ENCODE measurements at places on chromosomes 6 and 20.

GRCh38 chr6:10099529-10100140, 315.2 kb downstream of the TFAP2A start:
- no peaks in the 10 kb centered on the region for H3K36me3 ChIP-seq
- peaks cover 19% of the 10 kb centered on the region for H3K4me1 ChIP-seq
- H3K27ac ChIP-seq = no peak overlapping the region
- no peaks in the 10 kb centered on the region for H3K27me3 ChIP-seq

GRCh38 chr6:87791029-87791428, 89.0 kb upstream of the AKIRIN2 start:
- H3K4me3 ChIP-seq = no peak overlapping the region
- H3K27ac ChIP-seq = no peak overlapping the region
- no peak for DNase-seq
- peaks cover 23% of the 10 kb centered on the region for H3K27me3 ChIP-seq
- H3K4me1 ChIP-seq = no peaks in the 10 kb centered on the region

GRCh38 chr6:36746251-36746650, 48.6 kb downstream of the RAB44 start:
- H3K27ac ChIP-seq = no peak overlapping the region
- H3K4me1 ChIP-seq = no peaks in the 10 kb centered on the region
- peaks cover 21% of the 10 kb centered on the region for H3K27me3 ChIP-seq
- no peak overlapping the region for H3K4me3 ChIP-seq
- no peaks in the 10 kb centered on the region for H3K36me3 ChIP-seq

- H3K4me3 ChIP-seq = no peak overlapping the region
- H3K27ac ChIP-seq = no peak overlapping the region
- H3K4me1 ChIP-seq = no peaks in the 10 kb centered on the region
Observed at GRCh38 chr20:25139029-25139705, 56.3 kb upstream of the ENTPD6 start.

DNA sequence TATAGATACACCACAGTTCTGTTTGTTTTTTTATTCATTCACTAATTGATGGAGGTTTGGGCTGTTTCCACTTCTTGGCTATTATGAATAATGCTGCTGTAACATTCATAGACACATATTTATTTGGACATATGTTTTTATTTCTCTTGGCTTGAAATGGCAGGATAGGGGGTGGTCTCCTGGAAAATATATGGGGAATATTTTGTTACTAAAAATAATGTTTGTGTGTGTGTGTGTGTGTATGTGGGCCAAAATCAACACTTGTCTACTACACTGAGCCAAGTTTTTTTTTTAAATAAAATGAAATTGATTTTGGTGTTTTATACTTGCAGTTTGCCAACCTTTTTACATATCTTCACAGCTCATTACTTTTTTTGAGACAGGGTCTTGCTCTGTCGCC, 264.4 kb upstream of the SULF2 start:
- DNase-seq = no peak
- no peak overlapping the region for H3K27ac ChIP-seq

DNA sequence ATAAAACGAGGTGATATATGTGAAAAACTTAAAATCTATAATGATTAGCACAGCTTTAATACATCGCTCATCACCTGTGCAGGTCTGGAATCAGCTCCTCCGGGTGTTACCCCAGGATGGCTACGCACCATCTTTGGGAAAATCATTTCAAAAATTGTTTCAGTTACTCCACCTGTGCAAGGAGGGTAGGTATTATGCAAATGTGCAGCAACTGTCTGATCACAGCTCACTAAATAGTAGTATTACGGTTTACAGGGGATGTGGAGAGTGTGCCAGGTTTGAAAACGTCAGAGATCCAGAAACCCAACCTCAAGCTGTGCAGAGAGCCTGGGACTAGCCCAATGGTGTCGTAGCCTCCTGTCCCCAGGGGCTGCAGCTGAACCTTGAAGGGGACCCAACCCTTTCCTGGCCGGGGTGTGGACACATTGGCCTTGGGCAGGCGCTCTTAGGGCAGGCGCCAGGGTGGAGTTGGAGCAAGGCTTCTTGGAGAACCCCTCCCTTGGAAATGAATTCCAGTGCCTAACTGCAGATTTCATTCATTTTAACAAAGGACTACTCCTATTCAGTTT, 24.2 kb upstream of the SGK1 start:
- no peak for DNase-seq
- H3K27ac ChIP-seq = no peak overlapping the region
- no peaks in the 10 kb centered on the region for H3K4me1 ChIP-seq
- no peaks in the 10 kb centered on the region for H3K27me3 ChIP-seq
- no peak overlapping the region for H3K4me3 ChIP-seq
- no peaks in the 10 kb centered on the region for H3K36me3 ChIP-seq

- H3K4me1 ChIP-seq = peaks cover 4% of the 10 kb centered on the region
- DNase-seq = no peak
- H3K27me3 ChIP-seq = no peaks in the 10 kb centered on the region
- no peak overlapping the region for H3K4me3 ChIP-seq
Observed at GRCh38 chr6:56657354-56657753, 14.7 kb upstream of the DST start.

DNA sequence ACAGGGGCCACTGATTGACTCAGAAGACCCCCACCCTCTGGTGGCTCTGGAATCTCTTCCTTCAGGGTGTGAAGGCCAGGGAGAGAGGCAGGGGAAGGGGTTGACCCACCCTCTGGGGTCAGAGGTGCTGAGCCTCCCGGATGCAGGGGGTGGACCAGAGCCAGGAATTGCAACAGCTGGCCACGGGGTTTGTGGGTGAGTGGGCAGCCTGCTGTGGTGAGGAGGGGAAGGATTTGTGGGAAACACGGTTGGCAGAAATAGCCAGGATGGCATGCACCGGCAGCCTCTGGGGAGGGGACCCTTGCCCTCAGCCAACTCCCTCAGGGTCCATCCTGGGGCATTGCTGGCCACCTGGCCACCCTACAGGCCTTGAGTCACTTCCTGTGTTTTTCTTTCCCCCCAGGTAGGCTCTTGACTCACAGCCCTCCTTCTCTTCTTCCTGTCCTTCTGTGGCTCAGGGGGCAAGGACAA, 92.8 kb downstream of the MRPL14 start:
- H3K27ac ChIP-seq = no peak overlapping the region
- no peaks in the 10 kb centered on the region for H3K27me3 ChIP-seq
- DNase-seq = no peak
- H3K4me1 ChIP-seq = peaks cover 11% of the 10 kb centered on the region
- H3K4me3 ChIP-seq = no peak overlapping the region

DNA sequence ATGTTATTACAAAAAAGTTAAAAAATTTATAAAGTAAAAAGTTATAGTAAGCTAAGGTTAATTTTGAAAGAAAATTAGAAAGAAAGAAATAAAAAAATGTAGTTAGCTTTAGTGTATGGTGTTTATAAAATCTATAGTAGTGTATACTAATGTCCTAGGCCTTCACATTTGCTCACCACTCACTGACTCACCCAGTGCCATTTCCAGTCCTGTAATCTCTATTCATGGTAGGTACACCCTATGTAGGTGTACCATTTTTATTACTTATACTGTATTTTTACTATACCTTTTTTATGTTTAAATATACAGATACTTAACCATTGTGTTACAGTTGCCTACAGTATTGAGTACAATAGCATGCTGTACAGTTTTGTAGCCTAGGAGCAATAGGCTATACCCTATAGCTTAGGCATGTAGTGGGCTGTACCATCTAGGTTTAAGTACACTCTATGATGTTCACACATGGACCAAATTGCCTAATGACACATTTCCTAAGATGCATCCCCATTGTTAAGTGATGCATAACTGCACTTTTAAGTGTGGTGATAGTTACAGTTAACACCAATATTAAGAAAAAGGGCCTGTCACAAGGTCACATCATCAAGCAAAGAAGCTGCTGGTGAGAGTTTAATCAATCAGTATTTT, 8.0 kb downstream of the CD2AP start:
- H3K4me3 ChIP-seq = no peak overlapping the region
- no peak for DNase-seq
- no peak overlapping the region for H3K27ac ChIP-seq

DNA sequence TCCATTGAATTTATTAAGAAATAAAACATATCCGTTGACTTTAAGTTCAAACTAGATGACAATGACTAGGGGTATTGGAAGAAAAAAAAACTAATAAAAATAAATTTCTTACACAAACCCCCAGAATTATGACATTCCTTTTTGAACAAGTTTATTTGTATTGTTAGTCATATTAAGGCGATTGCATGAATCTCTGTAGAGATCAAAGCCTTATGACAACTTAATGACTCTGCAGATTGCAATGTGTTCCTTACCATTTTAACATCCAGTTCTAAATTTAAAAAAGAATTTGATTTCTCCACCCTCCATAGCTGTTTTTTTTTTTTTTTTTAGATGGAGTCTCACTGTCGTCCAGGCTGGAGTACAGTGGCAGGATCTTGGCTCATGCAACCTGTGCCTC, 189.8 kb upstream of the CEP162 start:
- no peak for DNase-seq
- H3K27ac ChIP-seq = no peak overlapping the region
- H3K36me3 ChIP-seq = no peaks in the 10 kb centered on the region
- H3K4me3 ChIP-seq = no peak overlapping the region
- no peaks in the 10 kb centered on the region for H3K27me3 ChIP-seq

DNA sequence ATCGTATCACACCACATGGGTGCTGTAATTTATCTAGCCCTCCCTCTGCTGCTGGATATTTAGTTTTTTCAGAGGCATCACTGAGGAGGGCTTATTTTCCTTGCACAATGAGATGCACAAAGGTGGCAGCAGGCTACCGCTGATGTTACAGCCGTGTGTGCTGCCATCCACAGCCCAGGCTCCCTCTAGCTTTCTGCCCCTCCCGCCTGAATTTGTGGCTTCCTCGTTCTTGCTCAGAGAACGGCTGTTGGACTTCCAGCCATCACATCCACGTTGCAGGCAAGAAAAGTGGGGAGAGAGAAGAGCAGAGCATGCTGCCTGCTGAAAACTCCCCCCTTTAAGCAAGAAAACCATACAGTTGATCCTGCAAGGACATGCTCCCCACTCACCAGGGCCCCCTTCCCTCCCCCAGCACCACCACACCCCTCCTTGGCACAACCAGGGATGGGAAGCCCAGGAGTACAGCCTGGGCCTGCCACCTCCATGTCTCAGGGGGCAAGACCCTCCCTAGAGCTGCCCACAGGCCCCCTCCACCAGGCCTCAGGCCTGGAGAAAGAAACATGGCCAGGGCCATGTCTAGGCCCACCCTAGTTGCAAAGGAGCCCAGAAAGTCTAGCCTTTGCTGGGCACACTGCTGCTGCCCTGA, 102.6 kb downstream of the MRPL14 start:
- no peak for DNase-seq
- no peak overlapping the region for H3K4me3 ChIP-seq
- H3K27ac ChIP-seq = no peak overlapping the region
- H3K36me3 ChIP-seq = no peaks in the 10 kb centered on the region
- H3K27me3 ChIP-seq = no peaks in the 10 kb centered on the region

DNA sequence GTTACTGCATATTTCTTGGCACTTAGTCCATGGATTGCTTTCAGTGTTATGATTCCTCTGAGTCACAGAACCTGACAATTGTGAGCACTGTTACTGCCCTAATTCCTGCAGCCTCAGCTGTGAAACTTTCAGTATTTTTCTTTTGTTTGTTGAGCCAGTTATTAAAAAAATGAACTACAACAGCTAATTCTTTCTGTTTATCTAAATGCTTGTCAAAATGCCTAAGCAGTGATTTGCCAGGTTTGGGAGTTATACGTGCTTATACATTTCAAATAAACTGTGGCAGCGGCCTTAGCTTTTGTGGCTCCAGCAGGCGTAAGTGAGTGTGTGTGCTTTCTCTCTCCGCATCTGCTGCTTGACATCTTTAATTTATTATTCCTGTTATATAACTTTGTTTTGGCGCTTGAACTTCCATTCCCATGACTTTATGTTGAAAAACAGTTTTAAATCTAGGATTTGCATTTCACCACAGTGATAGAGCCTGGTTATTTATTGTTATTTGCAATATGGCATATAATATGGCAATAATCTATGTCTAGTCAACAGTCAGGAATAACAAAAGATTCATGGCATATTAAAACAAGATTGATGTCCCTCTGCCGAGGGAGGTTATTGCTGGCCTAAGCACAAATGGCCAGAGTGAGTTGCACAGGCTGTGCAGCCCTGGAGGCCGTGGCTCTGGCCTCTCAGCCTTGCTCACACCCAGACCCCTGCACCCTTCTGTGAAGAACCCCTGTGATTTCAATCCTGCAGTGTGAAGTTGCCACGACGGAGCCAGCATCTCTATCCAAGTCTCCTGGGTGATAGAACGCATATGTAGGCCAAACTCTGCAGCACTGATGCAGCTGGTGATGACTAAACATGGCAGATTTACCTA, 303.4 kb downstream of the THBS2 start:
- H3K27ac ChIP-seq = no peak overlapping the region
- no peaks in the 10 kb centered on the region for H3K4me1 ChIP-seq
- H3K27me3 ChIP-seq = peaks cover 24% of the 10 kb centered on the region
- no peak for DNase-seq
- no peak overlapping the region for H3K4me3 ChIP-seq
- no peaks in the 10 kb centered on the region for H3K36me3 ChIP-seq

DNA sequence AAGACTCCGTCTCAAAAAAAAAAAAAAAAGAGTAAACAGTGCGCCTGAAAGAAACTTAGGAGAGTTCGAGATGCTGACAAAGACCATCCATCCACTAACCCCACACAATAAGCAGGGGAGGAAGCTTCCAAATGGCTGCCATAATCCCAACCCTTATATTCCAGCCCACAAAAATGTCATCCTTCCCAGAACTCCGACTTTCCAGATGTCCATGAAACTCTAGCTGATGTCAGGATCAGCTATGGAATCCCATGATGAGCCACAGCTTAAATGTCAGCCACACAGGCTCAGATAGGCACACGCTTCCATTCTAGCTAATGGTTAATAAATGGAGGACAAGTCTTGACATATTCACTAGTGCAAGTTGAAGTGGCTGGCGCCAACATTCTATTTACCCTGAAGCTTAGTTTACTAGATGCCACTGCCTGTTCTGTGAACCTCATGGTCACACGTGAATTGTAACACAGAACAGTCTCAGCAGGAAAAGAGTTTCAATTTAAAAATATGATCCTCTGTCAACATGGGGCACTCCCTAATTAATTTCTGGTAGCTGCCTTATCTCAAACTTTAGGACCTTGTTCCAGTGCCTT, 75.5 kb downstream of the FOXF2 start:
- no peaks in the 10 kb centered on the region for H3K4me1 ChIP-seq
- peaks cover 13% of the 10 kb centered on the region for H3K27me3 ChIP-seq
- no peak overlapping the region for H3K27ac ChIP-seq
- no peaks in the 10 kb centered on the region for H3K36me3 ChIP-seq
- DNase-seq = no peak
- no peak overlapping the region for H3K4me3 ChIP-seq

- no peak for DNase-seq
- peaks cover 66% of the 10 kb centered on the region for H3K36me3 ChIP-seq
Observed at GRCh38 chr6:105363100-105363754, 39.7 kb downstream of the PREP start.

DNA sequence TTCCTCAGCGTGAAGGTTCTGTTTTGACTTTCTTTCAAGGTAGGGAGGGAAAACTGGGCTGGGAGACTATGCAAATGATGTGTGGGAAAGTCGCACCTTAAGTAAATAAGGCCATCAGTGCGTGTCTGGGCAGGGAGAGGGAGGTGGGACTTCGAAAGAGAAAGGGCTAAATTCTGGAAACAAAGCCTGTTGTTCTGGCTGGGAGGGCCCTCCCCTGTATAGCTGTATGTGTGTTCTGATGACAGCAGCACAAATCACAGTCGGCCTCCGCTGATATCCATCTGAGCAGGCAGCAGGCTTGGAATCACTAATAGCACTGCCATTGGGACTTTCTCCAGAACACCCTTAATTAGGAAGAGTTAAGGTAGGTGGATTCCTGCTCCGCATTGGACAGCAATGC, 19.2 kb downstream of the JAG1 start:
- no peak for DNase-seq
- H3K4me3 ChIP-seq = no peak overlapping the region
- H3K27me3 ChIP-seq = peaks cover 32% of the 10 kb centered on the region
- no peaks in the 10 kb centered on the region for H3K4me1 ChIP-seq
- no peak overlapping the region for H3K27ac ChIP-seq

All from K562 (cell line).